ENCODE measurements at places on chromosomes 13 and 19.

- no peak for DNase-seq
Observed at GRCh38 chr19:50464348-50464747, 12.0 kb upstream of the EMC10 start.

DNA sequence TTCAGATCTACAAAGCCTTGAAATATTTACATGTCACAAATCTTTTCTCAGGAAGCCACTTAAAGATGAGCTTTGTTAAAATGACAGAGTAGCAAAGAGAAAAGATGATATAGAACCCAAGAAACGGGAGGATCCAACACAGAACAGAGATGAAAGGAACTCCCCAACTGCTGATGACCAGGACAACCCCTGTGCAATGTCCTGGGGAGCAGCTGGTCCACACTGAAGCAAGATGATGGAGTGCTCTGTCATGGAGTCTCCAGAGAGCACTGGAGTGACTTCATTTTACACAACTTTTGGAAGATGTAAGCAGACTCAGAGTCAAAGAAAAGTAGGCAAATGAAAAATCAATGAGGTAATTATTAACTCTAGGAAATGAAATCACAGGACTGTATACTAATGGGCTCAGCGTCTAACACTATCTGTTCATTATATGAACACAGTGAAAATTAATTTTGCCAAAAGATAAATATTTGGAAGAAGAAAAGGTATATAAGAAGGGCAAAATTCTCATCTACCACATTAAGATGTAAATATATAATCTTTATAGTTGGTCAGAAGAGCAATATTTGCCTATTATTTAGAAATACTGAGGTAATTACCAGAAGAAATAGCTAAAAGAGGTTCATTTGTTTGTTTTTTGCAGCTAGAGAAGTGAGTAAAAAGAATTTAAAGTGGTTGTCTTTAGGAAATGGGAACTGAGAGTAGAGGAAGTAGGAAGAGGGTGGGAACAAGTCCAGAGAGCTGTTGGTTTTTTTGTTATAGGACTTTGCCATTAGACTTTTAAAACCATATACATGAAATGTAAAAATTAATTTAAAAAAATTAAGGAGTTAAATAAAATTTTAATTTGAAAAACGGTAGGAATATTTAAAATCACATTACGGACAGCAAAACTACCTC is 30.5 kb downstream of the MTRF1 start:
- DNase-seq = no peak

DNA sequence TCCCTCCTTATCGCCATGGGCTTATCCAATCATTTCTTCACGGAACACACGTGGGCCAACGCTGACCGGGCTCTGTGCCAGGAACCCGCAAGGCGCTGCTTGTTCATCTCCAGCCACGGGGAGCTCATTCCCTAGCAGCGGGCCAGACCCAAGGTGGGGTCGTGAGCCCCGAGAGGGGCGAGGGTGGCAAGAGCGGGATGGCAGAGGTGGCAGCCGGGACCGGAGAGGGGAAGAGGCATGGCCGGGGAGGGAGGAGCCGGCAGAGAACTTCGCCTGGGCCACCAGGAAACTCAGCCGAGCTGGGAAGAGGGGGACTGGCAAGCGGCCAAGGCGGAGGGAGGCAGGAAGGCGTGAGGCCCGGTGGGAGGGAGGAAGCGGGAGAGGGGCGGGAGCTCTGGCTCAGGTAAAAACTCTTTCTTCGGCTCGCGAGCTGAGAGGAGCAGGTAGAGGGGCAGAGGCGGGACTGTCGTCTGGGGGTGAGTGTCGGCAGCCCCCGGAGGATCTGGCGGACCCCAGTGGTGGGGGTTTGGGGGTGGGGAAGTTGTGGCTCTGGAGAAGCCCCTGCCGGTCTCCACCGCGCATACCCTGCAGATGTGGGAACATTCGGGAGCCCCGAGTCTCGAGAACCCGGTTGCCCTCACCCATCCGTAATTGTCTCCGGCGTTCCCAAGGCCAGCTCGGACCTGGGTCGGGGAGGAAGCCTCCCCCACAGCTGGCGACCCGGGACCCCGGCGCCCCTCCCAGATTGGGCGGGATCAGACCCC is at the start of gene B3GNT3:
B3GNT3 (plus strand) TSS at position 408 of the 764 bp plus-strand sequence. CDS start 12,670 bp downstream, outside the sequence.
- no peak for DNase-seq

DNA sequence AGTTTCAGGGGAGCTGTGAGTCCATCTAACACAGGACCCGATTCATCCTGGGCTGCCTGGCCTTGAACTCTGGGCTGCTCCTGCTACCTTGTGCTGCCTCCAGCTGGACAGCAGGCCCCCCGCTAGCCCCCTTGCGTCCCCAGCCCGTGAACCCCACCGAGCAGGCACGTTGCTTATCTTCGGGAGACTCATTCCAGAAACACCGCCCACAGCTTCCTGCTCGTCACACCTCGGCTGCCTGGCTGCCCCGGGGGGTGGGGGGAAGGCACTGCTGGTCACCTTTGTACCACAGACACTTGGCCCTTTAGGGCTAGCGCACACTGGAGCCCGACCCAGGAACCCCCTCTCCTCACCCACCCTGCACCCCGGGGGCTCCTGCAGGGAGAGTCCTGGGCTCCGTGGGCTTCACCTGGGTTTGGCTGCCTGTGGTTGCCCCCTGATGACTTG is 48.1 kb downstream of the CRTC1 start:
- DNase-seq = peak; percentile 19

GRCh38 chr19:45492627-45493470 is 4.0 kb downstream of the RTN2 start:
- no peak for DNase-seq

DNA sequence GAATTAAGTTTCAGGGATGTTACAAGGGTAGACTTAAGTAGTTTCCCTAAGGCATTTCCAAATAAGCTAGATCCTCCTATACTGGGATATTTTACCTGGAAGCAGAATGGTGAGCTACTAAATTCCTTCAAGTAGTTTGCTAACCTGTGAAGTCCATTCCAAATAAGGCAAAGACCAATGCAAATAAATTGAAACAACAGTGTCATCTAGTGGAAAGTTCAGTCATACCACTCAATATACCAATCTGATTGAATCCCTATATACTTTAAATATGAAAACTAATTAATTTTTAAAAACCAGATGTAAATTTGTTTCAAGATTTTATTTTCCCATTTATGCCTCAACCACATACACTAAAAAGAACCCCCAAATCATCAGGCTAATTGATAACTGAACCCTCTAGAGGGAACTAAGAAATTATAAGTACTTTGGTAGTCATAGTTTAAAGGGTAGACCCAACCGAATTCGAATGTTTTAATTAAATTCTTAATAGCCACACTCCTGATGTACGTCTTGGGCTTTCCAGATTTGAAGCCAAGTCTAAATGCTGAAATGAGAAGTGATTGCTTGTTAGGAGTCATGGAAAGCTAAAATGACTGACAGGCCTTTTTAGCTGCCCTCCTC is 223.7 kb downstream of the TBC1D4 start:
- peak; percentile 10 for DNase-seq

DNA sequence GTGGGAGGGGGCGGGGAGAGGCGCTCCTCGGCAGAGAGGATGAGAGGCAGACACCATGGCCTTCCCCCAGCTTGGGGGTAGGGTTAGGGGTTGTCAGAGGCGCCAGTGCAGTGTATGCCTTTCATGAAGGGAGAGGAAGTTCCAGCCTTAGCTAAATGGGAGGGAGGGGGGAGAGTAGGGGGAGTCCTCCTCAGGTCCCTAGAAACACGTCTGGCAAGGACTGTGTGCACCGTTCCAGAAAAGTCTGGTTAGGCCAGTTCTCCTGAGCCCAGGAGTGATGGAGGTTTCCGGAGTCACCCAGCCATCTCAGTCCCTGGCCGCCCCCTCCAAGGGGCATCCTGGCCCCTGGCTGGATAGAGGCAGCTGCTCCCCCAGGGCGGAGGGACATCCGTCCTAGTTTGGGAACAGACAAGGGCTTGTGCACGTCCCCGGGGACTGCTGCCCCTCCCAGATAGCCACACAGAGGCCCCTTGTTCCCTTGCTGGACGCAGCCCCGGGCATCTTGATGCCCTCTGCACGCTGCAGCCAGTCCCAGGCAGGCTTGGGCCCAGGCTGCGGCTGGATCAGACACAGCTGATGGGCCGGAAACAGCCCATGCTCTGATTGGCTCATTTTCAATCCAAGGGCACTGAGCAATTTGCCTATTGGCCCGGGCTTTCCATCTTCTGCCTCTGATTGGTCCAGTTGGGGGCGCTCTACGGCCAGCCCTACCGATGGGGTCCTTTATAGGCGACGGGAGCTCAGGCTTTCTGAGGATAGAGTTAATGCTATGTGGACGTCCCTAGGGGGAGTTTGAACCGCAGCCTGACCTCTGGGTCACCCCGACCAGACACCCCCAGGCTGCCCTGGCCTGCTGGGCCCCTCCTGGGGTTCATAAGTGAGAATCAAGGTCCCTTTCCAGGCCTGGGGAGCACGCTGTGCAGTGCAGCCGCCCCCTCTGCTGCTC is 3.8 kb downstream of the S1PR2 start:
- no peak for DNase-seq

DNA sequence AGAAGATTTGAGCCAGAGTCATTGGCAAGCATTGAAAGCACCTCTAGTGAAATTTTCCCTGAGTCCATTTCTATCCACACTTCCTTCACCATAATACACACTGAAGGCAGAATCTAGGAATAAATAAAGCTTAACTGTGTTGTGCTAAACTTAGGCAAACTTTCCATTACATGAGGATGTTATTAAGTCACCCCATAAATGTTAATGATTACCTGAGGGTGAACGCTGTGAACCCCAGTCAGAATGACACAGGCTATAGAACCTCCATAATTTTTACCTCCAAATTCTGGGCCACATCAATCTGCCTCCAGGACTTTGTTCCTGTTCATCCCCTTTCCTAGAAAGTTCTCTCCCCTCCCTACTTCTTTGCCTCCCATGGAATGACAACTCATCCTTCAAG is 71.0 kb downstream of the RAP2A start:
- DNase-seq = no peak

DNA sequence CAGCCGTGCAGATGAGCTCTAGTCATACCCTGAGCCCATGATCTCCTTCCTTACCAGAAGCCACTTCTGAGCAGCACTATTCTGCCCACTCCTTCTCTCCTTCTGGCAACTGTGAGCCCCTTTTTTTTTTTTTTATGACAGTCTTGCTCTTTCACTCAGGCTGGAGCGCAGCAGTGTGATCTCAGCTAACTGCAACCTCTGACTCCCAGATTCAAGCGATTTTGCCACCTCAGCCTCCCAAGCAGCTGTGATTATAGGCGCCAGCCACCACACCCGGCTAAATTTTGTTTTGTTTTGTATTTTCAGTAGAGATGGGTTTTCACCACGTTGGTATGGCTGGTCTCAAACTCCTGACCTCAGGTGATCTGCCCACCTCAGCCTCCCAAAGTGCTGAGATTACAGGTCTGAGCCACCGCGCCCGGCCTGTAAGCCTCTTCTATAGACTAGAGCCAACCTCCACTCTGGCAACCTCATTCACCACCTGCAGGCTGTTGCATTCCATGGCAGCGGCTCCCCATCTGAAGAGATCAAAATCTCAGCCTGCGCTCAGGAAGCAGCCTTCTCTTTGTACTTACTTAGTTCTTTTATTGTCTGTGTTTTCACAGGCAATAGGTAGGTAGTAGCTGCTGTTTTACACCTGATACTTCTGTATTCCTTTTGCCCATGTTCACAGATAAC is 34.8 kb upstream of the NDFIP2 start:
- DNase-seq = no peak

DNA sequence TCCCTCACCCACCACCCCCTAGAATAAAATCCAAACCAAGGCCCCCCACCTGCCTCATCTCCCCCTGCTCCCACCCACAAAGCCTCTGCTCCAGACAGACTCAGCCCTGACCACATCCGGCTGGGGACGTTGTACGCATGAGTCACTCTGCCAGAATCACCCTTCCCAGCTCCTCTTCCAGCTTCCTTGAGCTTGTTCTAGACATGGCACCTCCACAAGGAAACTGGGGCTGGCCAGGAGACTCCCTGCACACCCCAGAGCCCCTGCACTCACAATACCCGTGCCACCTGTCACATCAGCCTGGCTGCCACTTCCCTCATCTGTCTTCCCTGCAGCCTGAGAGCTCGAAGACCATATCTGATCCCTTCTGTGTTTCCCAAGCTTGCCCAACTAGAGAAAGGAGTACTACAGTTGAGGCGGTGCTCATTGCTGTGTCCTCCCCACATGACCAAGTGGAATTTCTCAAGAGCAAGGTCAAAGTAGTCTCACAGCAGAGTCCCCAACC is 9.7 kb downstream of the DEDD2 start:
- peak; percentile 63 for DNase-seq

DNA sequence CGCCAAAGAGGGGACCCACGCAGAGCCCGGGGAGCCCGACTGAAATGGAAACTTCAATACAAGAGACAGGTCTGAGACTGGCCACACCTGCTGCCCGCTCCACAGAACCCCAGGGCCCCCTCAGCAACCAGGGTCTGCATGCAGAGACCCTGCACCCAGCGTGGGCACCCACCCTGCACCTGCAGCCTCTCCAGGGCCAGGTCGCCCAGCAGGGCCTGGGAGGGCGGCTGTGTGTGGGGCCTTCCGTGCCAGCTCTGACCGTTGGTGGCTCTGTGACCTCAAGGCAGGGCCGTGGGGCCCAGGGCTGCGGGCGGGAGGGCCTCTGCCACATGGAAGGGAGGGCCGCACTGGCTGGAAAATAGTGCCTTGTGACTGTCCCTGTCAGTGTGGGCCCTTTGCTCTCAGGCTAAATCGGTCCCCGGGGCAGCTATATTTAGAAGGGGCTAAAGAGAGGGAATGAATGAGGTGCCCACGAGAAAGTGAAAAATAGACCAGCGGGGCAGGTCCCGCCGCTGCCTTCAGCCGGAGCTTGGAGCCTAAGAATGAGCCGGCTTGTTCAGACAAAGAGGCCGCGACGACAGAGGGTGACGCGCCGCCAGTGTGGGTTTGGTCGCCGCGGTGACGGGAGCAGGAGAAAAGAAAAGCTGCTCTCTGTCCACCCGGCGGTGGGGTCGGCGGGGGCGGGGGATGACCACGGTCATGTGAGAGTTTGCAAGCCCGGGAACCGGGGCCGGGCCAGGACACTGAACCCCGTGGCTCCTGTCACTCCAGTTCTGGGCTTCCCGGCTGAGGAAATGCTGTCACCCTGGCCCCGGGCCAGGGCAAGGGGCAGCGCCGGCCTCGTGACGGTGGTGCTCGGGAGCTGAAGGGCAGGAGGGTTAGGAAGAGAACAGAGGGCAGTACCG is 70.5 kb downstream of the GADD45B start:
- peak; percentile 92 for DNase-seq

- DNase-seq = no peak
Observed at GRCh38 chr19:34484328-34484727, 2.8 kb downstream of the WTIP start.

- no peak for DNase-seq
Observed at GRCh38 chr19:6198896-6199239, 63.4 kb downstream of the ACSBG2 start.

GRCh38 chr19:8261881-8262280 is 46.3 kb downstream of the CD320 start:
- no peak for DNase-seq

Data from dermis microvascular lymphatic vessel endothelial cell (primary cell).